GM23338 (cell line): ENCODE measurements at places on chromosomes 13 and 19. TPM values are rescaled to one million over a fixed set of nuclear protein-coding genes. Genes with fewer than 3 reads are reported as not detected.

DNA sequence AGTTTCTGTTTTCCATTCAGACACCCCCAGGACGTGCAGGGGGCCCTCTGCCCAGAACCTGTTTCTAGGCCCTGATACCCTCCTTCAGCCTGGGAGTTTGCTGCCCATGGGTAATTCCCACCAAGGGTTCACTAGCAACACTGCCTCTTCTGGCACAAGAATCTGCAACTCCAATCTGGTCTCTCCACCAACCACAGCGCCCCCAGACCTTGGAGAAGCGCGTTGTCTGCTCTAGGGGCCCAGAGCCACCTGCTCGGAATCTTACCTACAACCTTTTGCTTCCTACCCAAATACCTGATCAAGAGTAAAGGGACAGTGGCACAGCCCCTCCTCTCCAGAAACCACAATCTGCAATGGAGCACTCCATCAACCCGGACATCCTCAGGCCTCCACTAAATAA lies 763 bp downstream of the ZNF180 start:
- peak overlapping the region; percentile 84; the same call in 1 of the 2 replicates for H3K27ac ChIP-seq
- H3K4me1 ChIP-seq, result no peaks in the 10 kb centered on the region
- H3K4me3 ChIP-seq, result peak overlapping the region; percentile 99
- peaks cover 18% of the 10 kb centered on the region for H3K36me3 ChIP-seq
- DNase-seq, result peak; percentile 66

DNA sequence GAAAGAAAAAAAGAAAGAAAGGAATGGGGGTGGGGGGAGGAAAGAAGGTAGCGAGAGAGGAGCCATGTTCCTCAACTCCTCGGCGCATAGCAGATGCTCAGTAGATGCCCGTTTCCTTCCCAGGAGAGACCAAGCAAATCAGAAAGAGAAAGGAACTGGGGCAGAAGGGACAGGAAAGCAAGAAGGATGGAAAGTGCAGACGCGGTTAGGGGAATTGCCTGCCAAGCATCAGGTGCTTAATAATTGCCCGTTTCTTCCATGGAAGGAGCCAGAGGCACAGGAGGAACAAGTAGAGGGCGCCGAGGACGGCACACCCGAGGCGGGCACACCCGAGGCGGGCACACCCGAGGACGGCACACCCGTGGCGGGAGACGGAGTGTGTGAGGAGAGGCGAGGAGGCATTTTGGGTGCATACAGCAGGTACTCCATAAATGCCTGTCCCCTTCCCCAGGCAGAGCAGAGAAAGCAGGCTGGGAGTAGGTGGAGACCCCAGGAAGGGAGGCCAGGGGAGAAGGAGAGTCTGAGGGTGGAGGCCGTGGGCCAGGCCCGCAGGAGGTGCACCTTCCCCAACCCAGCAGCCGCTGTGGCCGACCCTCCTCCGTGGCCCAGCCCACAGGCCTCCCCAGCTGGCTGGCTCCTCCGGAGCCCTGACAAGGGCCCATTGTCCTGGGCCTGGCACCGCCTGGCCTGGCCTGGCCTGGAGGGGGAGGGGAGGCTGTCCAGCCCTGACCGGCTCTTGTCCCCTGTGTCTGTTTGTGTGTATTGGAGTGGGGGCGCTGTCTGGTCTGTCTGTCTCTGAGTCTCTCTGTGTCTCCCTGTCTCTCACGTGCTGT lies 14.6 kb downstream of the JOSD2 start:
- H3K36me3 ChIP-seq, result no peaks in the 10 kb centered on the region
- H3K4me1 ChIP-seq, result peaks cover 11% of the 10 kb centered on the region; the same call in 1 of the 2 replicates

Gene MYH14
- 25.5 and 27.3 TPM in 2 replicates for total RNA-seq

DNA sequence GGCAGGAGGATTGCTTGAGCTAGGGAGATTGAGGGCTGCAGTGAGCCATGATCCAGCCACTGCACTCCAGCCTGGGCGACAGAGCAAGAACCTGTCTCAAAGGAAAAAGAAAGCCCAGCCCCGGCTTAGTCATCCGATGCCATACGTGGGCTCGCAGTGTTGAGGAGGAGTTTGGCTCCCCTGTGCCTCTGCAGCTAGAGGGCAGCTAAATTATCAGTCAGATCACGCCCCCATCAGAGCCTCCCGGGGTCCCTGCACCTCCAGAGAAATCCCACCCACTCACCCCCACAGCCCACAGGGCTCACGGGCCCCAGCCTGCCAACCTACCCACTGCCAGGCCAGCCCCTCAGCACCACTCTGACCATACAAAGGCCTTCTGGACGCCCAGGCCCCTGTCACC lies 27.6 kb downstream of the MAU2 start:
- H3K27ac ChIP-seq, result no peak overlapping the region
- H3K4me1 ChIP-seq, result no peaks in the 10 kb centered on the region
- DNase-seq, result no peak
- no peak overlapping the region for H3K4me3 ChIP-seq
- no peaks in the 10 kb centered on the region for H3K27me3 ChIP-seq

Gene SIGLEC8
- total RNA-seq, result not detected in 2 replicates

DNA sequence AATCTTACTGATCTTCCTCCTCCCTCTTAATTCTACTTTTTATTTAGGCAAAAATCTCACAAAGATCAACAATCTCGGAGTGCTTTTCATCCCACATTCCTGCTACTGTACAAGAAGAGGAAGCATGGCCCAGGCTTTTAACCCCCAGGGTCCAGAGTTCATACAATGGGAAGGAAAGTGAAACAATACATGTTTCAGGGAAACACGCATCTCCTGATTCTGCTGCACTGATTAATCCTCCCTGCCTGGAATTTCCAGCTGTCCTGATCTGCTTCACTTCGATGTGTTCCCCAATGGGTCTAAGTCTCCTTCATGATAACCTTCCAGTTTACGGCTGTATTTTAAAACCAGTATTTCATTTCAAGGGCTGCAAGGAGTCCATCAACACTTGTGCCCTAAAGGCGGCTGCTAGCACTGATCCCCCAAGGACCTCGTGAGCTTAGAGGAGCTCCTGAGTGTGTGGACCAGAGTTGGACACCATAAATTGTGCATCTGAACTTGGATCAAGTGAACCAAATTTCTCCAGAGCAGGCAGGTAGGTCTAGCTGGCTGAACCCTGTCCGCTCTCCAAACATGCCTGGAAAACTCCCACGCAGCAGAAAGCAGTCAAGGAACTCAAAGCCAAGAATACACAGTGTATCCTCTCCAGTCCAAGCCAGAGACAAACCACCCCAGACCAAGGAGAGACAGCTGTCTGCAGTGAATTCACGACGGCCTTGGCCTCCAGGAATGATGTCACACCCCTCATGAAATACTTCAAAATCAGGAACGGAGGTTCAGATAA lies 44.3 kb downstream of the COL4A1 start:
- H3K4me1 ChIP-seq, result peaks cover 46% of the 10 kb centered on the region
- no peaks in the 10 kb centered on the region for H3K27me3 ChIP-seq
- no peak overlapping the region for H3K4me3 ChIP-seq
- no peak for DNase-seq

Gene TRPC4
- 1.9 and 2.1 TPM in 2 replicates for total RNA-seq

- no peaks in the 10 kb centered on the region for H3K36me3 ChIP-seq
- no peak overlapping the region for H3K4me3 ChIP-seq
- no peak overlapping the region for H3K27ac ChIP-seq
- DNase-seq, result no peak
- no peaks in the 10 kb centered on the region for H3K27me3 ChIP-seq
- H3K4me1 ChIP-seq, result no peaks in the 10 kb centered on the region
These were observed 73.9 kb downstream of the KCTD12 start for GRCh38 chr13:76812206-76812897.

Gene CGB3
- not detected in 2 replicates for total RNA-seq

- H3K27me3 ChIP-seq, result no peaks in the 10 kb centered on the region
- DNase-seq, result no peak
- no peak overlapping the region for H3K27ac ChIP-seq
These were observed 45.2 kb downstream of the SUCLA2 start for GRCh38 chr13:47955836-47956235.

- H3K36me3 ChIP-seq, result no peaks in the 10 kb centered on the region
- H3K27me3 ChIP-seq, result peaks cover 11% of the 10 kb centered on the region
- no peak within 1 kb of the TSS for H3K27ac ChIP-seq
- H3K4me3 ChIP-seq, result peak within 1 kb of the TSS; percentile 64
- DNase-seq, result peak; percentile 63
These were observed at the start of gene TBXA2R for GRCh38 chr19:3606690-3607289. Gene TBXA2R, minus strand, starts transcription at chr19:3606875. Its CDS starts 6,241 bp downstream, at chr19:3600634.

DNA sequence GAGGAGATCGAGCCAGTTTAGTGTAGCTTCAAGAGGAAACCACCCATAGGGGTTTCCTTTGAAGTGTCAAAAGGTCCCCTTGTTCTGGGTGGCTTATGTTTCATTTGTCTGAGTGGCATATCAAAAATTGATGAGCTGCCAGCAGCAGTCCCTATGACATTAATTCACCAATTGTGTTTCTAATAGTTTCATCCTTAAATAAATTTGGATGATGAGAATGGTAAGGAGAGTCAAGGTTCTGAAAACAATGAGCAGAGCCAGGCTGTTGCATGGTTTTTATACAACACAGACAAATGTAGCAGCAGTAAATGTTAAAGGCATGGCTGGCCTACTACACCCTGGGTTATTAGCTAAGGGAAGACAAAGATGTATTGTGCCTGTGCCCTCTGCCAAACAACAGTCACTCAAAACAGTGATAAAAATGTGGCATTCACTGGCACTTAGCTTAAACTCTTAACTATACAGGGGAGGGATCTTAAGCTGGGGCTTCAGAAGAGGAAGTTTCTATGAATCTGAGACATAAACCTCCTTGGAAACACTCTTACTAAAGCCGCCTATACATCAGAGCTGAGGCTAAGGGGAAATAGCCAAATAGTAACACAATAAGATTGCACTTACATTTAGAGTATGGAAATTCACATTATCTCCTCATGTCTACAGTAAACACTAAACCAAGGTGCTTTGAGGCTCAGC lies 200.5 kb downstream of the POU4F1 start:
- H3K27ac ChIP-seq, result no peak overlapping the region
- no peaks in the 10 kb centered on the region for H3K36me3 ChIP-seq
- 0 out of 2 replicates have a peak, but pooled peaks cover 4% of the 10 kb centered on the region for H3K4me1 ChIP-seq
- no peaks in the 10 kb centered on the region for H3K27me3 ChIP-seq
- no peak for DNase-seq

DNA sequence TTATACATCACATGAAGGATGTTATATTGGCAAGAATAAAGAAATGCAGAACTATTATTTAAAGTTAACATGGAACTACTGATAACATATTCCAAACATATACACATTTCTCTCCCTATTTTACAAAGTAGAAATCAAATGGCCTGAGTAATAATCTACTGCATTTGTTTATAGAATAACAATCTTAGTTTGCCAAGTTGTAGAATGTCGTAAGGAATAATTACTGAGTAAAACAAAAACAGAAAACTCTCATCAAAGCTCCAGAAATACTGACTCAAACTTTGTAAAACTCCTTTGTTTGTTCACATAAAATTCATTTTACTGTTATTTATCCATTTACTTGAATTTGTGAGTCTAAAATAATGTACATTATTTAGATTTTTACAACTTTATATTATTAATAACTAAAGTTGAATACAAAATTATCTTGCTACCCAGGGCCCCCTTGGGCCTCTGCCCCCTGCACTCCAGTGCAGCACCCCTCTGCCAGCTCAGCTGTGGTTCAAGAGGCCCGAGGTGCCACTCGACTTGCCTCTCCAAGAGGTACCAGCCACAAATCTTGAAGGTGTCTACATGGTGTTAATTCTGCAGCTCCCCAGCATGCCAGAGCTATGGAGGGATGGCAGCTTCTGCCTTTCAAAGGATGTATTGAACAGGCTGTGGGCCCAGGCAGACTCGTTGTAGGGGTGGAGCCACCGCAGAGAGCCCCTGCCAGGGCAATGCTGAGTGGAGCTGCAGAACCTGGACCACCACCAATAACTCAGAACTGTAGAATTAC lies 2819.7 kb downstream of the PCDH9 start:
- no peak overlapping the region for H3K4me3 ChIP-seq
- H3K4me1 ChIP-seq, result no peaks in the 10 kb centered on the region
- no peaks in the 10 kb centered on the region for H3K36me3 ChIP-seq

- no peaks in the 10 kb centered on the region for H3K36me3 ChIP-seq
- H3K4me1 ChIP-seq, result no peaks in the 10 kb centered on the region
- no peak overlapping the region for H3K27ac ChIP-seq
- no peak for DNase-seq
- H3K4me3 ChIP-seq, result no peak overlapping the region
- no peaks in the 10 kb centered on the region for H3K27me3 ChIP-seq
These were observed 2723.9 kb downstream of the PCDH9 start for GRCh38 chr13:64506246-64506645.

DNA sequence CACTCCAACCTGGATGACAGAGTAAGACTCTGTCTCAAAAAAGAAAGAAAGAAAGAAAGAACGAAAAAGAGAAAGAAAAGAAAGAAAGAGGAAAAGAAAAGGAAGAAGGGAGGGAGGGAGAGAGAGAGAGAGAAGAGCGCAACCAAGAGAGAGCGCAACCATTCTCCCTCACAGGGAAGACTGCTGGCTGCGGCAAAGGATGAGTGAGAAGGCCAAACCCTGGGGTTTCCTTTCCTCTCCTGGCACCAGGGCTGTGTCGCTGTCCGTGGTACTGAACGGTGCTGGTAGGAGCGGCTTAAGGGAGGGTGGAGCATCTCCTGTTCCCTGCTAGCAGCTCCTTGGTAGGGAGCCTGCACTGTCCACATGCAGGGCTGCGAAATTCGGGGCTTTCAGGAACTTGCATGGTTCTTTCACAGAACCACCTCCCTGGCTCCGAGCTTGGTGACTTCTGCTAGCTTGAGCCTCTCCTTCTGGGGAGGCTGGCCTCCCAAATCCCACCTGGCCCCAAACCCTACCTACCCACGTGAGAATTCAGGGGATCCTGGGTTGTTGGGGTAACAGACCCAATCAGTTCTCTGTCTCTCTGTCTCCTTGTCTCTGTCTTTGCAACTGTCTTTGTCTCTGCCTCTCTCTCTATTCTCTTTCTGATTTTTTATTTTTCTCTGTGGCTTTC lies 51.1 kb upstream of the ZNRF4 start:
- peaks cover 6% of the 10 kb centered on the region; the same call in 1 of the 2 replicates for H3K27me3 ChIP-seq
- H3K36me3 ChIP-seq, result no peaks in the 10 kb centered on the region
- no peaks in the 10 kb centered on the region for H3K4me1 ChIP-seq
- no peak overlapping the region for H3K27ac ChIP-seq
- DNase-seq, result peak; percentile 98

- peaks cover 74% of the 10 kb centered on the region for H3K27me3 ChIP-seq
- no peaks in the 10 kb centered on the region for H3K4me1 ChIP-seq
- peak; percentile 61 for DNase-seq
- H3K27ac ChIP-seq, result no peak overlapping the region
These were observed 12.3 kb upstream of the GNG8 start for GRCh38 chr19:46648060-46648960.

DNA sequence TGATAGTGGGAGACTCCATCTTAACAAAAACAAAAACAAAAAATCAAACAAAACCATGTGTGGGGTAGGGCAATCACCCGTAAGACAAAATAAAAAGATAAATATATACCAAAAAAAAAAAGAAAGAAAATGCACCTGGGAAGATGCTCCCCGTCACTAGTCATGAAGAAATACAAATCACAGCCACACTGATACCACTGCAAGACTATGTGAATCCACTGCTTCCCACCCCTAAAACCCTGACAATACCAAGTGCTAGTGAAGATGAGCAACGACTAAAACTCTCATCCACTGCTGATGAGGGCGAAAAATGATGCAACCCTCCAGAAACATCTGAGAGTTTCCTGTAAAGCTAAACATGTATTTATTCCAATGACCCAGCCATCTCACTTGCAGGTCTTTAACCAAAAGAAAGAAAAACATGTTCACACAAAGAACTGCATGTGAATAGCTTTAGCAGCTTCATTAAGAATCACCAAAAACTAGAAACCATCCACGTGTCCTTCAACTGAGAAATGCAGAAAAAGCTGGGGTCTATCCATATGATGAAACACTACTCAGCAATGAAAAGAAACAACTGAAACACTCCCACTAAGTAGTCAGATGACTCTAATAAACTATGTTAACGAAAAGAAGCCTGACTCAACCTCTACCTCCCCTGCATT lies 31.7 kb downstream of the BRD4 start:
- DNase-seq, result no peak
- no peak overlapping the region for H3K4me3 ChIP-seq
- peak overlapping the region; percentile 0; the same call in 1 of the 2 replicates for H3K27ac ChIP-seq
- H3K36me3 ChIP-seq, result no peaks in the 10 kb centered on the region

Gene HSPB6
- total RNA-seq, result 0.27 and 0.87 TPM in 2 replicates

Gene RGL3
- 46.8 and 49.4 TPM in 2 replicates for total RNA-seq

Gene SOX1
- 0.04 and 0.17 TPM in 2 replicates for total RNA-seq

Gene BST2
- total RNA-seq, result 28.9 and 33.9 TPM in 2 replicates

Gene C19orf38
- total RNA-seq, result 0.78 TPM in 1 of 2 replicates, not detected in the other
